H9 (cell line): ENCODE measurements at places on chromosomes 13 and 19. TPM values are rescaled to one million over a fixed set of nuclear protein-coding genes. Genes with fewer than 3 reads are reported as not detected.

- no peaks in the 10 kb centered on the region for H3K36me3 ChIP-seq
- H3K4me1 ChIP-seq: no peaks in the 10 kb centered on the region
- H3K27me3 ChIP-seq: no peaks in the 10 kb centered on the region
- DNase-seq: no peak
- H3K4me3 ChIP-seq: no peak overlapping the region
- H3K27ac ChIP-seq: no peak overlapping the region
Measured at GRCh38 chr19:47309038-47309437, 623 bp upstream of the C5AR1 start.

DNA sequence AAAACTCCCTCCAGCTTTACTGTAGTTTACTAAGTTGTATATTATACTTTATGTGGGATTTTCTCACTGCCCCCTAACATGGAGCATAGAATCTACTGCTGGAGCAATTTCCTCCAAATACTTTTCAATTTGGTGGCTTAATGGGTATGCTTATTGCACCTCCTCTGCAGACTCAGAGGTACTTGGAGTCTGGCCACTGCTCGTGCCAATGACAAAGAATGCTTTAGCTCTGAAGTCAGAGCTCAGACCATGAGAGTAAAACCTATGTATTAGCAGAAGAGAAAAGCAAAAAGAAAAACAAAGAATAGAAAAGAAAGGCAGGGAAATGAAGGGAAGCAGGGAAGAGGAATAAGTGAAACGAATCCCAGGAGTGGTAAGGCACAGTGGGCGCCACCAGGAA is 71.9 kb downstream of the SUCLA2 start:
- no peak for DNase-seq
- no peak overlapping the region for H3K4me3 ChIP-seq
- H3K27ac ChIP-seq: no peak overlapping the region
- no peaks in the 10 kb centered on the region for H3K36me3 ChIP-seq

- H3K36me3 ChIP-seq: no peaks in the 10 kb centered on the region
- H3K4me3 ChIP-seq: peak overlapping the region; percentile 90; the same call in 2 of the 3 replicates
- H3K4me1 ChIP-seq: no peaks in the 10 kb centered on the region
- H3K27ac ChIP-seq: no peak overlapping the region
- H3K27me3 ChIP-seq: peaks cover 3% of the 10 kb centered on the region; the same call in 1 of the 2 replicates
Measured at GRCh38 chr19:35559281-35559659, 4.2 kb downstream of the ATP4A start.

DNA sequence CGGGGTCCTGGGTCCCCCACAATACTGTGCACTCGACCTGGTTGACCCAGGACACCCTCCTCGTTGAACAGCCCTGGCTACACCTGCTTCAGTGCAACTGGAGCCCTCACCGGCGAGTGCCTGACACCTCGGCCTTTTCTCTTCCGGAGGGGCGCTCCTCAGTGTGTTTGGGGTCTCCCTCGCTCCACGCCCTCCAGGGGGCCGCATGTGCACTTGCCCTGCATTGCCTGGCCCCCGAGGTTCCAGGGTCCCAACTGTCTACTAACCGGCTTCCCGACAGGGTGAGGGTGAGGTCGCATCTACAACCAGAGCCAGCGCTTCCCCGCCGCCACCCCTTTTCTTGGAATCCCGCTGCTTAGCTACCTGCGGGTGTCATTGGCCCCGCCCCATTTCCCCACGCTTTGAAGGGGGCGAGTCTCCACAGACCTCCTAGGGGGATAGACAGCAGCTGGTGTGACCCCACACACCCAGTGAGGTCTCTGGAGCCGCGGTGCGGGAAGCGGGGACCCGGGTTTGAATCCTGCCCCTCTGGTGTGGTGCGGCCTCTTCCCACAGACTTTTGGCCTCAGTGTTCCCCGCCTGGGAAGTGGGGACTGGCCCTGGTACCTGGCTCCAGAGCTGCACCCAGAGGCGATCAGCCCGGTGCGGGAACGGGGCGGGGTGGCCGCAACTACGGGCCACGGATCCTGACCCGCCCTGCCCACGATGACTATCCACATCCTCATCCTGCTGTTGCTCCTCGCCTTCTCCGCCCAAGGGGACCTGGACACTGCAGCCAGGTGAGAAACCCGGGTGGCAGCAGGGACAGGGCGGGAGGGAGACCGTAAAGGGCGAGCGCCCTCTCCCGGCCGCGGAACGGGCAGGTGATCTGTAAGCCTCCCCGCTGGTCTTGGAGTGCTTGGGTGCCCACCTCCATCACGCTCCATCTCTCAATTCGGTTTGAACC is at the start of gene ADM5:
Gene ADM5 (plus strand): TSS at position 462 of the 946 bp plus-strand sequence. CDS start 244 bp downstream, at position 706.
- H3K4me3 ChIP-seq: peak within 1 kb of the TSS; percentile 98
- no peak within 1 kb of the TSS for H3K27ac ChIP-seq
- DNase-seq: peak; percentile 82
- no peaks in the 10 kb centered on the region for H3K27me3 ChIP-seq
- H3K4me1 ChIP-seq: peaks cover 10% of the 10 kb centered on the region; the same call in 1 of the 2 replicates
- peaks cover 55% of the 10 kb centered on the region for H3K36me3 ChIP-seq

- H3K4me3 ChIP-seq: no peak overlapping the region
- no peak overlapping the region for H3K27ac ChIP-seq
- no peak for DNase-seq
- no peaks in the 10 kb centered on the region for H3K4me1 ChIP-seq
- peaks cover 18% of the 10 kb centered on the region; the same call in 2 of the 3 replicates for H3K36me3 ChIP-seq
Measured at GRCh38 chr19:10115392-10116084, 4.0 kb downstream of the P2RY11 start.

DNA sequence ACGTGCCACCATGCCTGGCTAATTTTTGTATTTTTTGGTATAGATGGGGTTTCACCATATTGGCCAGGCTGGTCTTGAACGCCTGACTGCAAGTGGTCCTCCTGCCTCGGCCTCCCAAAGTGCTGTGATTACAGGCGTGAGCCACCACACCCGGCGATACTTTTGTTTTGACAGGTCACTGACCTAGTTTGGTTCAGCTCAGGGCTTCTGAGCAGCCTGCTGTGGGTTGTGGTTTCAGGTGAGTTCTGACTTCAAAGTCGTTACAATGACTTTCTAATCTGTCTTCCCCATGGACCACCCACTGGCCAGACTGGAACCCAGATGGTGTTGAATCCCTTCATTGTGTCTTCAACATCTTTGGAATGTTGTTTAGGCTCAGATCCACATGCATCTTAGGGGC is 73.8 kb downstream of the TRPM4 start:
- no peaks in the 10 kb centered on the region for H3K27me3 ChIP-seq
- no peaks in the 10 kb centered on the region for H3K36me3 ChIP-seq
- no peak overlapping the region for H3K27ac ChIP-seq
- no peak overlapping the region for H3K4me3 ChIP-seq
- DNase-seq: no peak
- H3K4me1 ChIP-seq: no peaks in the 10 kb centered on the region

DNA sequence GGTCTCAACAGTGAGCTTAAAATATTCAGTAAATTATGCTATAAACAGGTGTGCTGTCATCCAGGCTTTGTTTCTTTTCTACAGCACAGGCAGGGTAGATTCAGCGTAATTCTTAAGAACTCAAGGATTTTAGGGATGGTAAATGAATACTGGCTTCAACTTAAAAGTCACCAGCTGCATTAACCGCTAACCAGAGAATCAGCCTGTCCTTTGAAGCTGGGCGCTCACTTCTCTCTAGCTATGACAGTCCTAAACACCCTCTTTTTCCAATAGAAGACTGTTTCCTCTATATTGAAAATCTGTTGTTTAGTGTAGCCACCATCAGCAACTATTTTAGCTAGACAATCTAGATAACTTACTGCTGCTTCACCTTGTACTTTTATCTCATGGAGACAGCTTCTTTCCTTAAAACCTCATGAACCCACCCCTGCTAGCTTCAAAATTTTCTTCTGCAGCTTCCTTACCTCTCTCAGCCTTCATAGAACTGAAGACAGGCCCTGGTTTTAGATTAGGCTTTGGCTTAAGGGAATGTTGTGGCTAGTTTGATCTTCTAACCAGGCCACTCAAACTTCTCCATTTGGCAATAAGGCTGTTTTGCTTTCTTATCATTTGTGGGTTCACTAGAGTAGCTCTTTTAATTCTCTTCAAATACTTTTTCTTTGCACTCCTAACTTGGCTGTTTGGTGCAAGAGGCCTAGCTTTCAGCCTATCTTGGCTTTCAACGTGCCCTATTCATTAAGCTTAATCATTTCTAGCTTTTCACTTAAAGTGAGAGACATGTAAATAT is 89.5 kb downstream of the USP12 start:
- H3K27ac ChIP-seq: no peak overlapping the region
- no peak overlapping the region for H3K4me3 ChIP-seq
- peaks cover 25% of the 10 kb centered on the region for H3K36me3 ChIP-seq
- H3K4me1 ChIP-seq: no peaks in the 10 kb centered on the region

DNA sequence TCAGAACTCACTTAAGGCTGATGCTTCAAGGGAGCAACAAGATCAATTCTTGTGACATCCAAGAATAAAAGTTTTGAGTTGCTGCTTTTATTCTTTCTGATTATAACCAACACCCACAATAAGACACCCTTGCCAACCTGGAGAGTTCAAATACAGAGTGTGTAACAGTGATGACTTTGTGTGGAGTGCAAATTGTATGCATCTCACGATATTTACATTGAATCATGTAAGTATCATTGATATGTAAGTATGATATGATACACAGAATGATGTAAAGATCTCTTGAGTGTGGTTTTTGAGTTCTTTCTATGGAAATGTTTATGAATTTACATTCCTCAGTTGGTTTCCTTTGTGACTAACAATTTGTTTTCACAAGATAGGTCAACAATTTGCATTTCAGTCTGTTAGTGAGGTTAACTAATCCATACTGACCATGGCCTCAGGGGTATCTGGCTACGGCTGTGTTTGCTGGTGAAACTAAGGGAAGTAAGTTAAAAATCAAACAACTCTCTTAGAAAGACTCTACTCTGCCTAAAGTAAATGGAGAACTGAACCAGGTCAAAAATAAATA is 12.4 kb downstream of the LHFPL6 start:
- peaks cover 4% of the 10 kb centered on the region; the same call in 1 of the 2 replicates for H3K36me3 ChIP-seq
- H3K27ac ChIP-seq: no peak overlapping the region
- no peaks in the 10 kb centered on the region for H3K27me3 ChIP-seq
- no peak overlapping the region for H3K4me3 ChIP-seq
- no peak for DNase-seq

DNA sequence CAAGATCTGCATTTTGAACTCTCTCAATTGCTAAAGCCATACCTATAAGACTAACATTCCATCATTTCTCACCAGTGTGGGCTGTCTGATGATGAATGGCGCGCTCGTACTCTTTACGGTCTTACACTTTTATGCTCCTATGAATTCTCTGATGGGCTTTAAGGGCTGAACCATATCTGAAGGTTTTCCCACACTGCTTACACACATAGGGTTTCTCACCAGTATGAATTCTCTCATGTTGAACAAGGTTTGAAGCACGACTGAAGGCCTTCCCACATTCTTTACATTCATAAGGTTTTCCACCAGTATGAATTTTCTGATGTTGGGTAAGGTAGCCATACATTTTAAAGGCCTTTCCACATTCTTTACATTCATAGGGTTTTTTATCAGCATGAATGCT is 18.8 kb upstream of the ZNF607 start:
- H3K36me3 ChIP-seq: peaks cover 60% of the 10 kb centered on the region
- no peak overlapping the region for H3K4me3 ChIP-seq
- DNase-seq: no peak
- no peaks in the 10 kb centered on the region for H3K27me3 ChIP-seq
- H3K27ac ChIP-seq: no peak overlapping the region

DNA sequence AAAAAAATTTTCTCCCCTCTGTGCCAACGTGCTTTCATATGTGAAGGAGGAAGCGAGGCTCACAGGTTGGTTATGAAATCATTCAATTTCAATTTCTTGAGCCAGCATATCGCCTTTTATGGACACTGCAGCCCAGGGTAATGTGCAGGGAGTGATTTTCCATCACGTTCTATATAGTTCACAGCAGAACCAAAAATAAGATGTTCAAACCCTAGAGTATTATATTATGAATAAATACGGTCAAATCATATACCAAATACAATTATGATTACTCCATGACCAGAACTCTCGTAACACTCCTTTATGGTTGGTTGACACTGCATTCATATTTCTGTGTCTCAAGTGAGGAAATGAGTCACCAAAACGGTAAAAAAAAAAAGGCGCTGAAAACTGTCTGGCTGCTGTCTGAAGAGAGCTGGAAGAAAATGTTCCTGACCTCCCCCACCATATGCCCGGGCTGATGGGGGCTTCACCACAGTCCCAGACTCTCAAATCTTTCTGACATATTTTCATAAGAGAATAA is 75.8 kb upstream of the UBAC2 start:
- no peak for DNase-seq
- peaks cover 4% of the 10 kb centered on the region; the same call in 1 of the 2 replicates for H3K36me3 ChIP-seq
- no peak overlapping the region for H3K4me3 ChIP-seq
- H3K27me3 ChIP-seq: no peaks in the 10 kb centered on the region; the same call in 1 of the 2 replicates
- H3K27ac ChIP-seq: no peak overlapping the region
- peaks cover 4% of the 10 kb centered on the region; the same call in 1 of the 2 replicates for H3K4me1 ChIP-seq

- H3K4me3 ChIP-seq: no peak overlapping the region
- no peak for DNase-seq
- no peak overlapping the region for H3K27ac ChIP-seq
- H3K27me3 ChIP-seq: no peaks in the 10 kb centered on the region
- H3K36me3 ChIP-seq: no peaks in the 10 kb centered on the region
Measured at GRCh38 chr19:51251468-51251820, 564 bp downstream of the SIGLECL1 start.

GRCh38 chr19:35902870-35903475 is 644 bp downstream of the HCST start:
- no peak for DNase-seq
- peak overlapping the region; percentile 80 for H3K4me3 ChIP-seq
- no peaks in the 10 kb centered on the region for H3K27me3 ChIP-seq
- no peaks in the 10 kb centered on the region for H3K36me3 ChIP-seq
- H3K27ac ChIP-seq: no peak overlapping the region
- peaks cover 7% of the 10 kb centered on the region; the same call in 1 of the 2 replicates for H3K4me1 ChIP-seq

DNA sequence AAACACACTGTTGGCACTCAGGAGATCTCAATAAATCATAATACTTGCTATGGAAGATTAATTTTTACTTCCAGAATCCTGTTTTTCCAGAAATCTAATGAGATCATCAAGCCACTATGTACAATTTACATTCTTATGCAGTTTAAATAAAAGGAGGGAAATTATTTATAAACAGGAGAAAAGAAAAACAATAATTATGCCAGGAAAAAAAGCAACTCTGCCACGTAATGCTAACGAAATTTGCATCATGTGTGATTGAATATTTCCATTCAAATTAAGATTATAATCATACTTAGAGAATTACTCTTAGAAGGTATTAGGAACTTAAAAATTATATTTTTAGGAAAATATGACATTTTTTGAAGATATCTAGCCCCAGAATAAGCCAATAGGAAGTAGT is 13.0 kb downstream of the FAM124A start:
- H3K27me3 ChIP-seq: no peaks in the 10 kb centered on the region
- no peak for DNase-seq
- no peak overlapping the region for H3K27ac ChIP-seq
- H3K4me3 ChIP-seq: no peak overlapping the region
- peaks cover 8% of the 10 kb centered on the region for H3K4me1 ChIP-seq
- peaks cover 66% of the 10 kb centered on the region for H3K36me3 ChIP-seq

- H3K4me1 ChIP-seq: no peaks in the 10 kb centered on the region
- no peak for DNase-seq
- H3K4me3 ChIP-seq: no peak overlapping the region
- no peak overlapping the region for H3K27ac ChIP-seq
Measured at GRCh38 chr13:105016266-105016665, 1519.2 kb downstream of the EFNB2 start.

The ZNF69 gene
- total RNA-seq: 25.4 and 27.3 TPM in 2 replicates

The DIRAS1 gene
- total RNA-seq: 7.8 and 9.7 TPM in 2 replicates

The FXYD3 gene
- 1.5 TPM in 2 replicates for total RNA-seq

The CCDC124 gene
- total RNA-seq: 117 and 119 TPM in 2 replicates
